Fibroblast of villous mesenchyme (primary cell): ENCODE measurements at places on chromosomes 3 and 15. TPM values are rescaled to one million over a fixed set of nuclear protein-coding genes. Genes with fewer than 3 reads are reported as not detected.

GRCh38 chr3:30944124-30944523 lies 49.7 kb upstream of the GADL1 start:
- no peak for DNase-seq

ACKR2 gene
- total RNA-seq = under 0.01 TPM in 1 of 2 replicates, not detected in the other

SAMMSON gene
- not detected in 2 replicates for total RNA-seq

- no peak for DNase-seq
These were observed 32.6 kb upstream of the DCP1A start for GRCh38 chr3:53379898-53380297.

TNIK gene
- 5.2 and 7.7 TPM in 2 replicates for total RNA-seq

FOXB1 gene
- total RNA-seq = not detected in 2 replicates

- no peak for DNase-seq
These were observed 61.5 kb downstream of the C3orf38 start for GRCh38 chr3:88211096-88211890.

BNC1 gene
- 5.2 and 6.9 TPM in 2 replicates for total RNA-seq

- DNase-seq = no peak
These were observed 72.0 kb upstream of the CDAN1 start for GRCh38 chr15:42808913-42809312.

DNA sequence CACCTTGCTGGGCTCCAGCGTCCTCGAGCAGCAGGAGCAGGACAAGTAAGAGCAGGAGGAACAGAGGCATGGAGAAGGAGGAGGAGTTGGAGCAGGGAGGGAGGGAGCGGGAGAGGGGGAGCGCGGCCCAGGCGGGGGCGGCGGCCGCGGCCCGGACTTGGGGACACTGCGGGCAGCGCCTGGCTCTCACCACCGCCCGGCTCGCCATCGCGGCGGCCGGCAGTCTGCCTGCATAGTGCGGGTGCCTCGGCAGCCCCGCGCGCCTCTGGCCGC lies 440 bp downstream of the DCBLD2 start:
- peak; percentile 58 for DNase-seq

CFAP161 gene
- 0.64 and 0.86 TPM in 2 replicates for total RNA-seq

DNA sequence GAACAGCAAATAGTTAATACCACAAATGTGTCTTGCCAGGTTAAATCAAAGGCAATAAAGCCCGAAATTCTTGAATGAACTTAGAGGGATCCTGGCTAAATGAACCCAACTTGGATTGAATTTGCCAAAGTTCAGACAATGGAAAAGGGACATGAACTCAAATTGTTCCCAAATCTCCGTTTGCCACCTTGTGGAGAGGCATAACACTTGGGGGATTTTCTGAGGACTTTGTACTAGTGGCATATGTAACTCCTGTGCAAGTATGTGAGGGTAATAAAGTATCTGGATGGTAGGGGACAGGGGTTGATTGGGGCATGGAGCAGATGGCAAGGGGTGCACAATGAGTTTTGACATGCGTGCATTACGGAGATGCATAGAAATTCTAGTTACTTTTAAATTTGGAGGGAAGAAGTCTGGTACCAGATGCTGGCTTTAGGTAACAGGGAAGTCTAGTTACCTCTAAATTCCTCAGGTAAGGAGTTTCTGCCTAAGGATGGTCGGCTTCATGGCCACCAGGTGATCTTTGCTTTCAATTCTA lies 1.2 kb upstream of the TCAIM start:
- no peak for DNase-seq

STAC gene
- 0.32 and 0.43 TPM in 2 replicates for total RNA-seq

GRCh38 chr15:75989045-75989444 lies 23.2 kb downstream of the NRG4 start:
- DNase-seq = peak; percentile 66

GRCh38 chr15:52291204-52291603 lies 4.4 kb downstream of the MYO5C start:
- no peak for DNase-seq

CD200R1 gene
- total RNA-seq = under 0.01 TPM in 2 replicates

GPR149 gene
- total RNA-seq = not detected in 2 replicates

DNA sequence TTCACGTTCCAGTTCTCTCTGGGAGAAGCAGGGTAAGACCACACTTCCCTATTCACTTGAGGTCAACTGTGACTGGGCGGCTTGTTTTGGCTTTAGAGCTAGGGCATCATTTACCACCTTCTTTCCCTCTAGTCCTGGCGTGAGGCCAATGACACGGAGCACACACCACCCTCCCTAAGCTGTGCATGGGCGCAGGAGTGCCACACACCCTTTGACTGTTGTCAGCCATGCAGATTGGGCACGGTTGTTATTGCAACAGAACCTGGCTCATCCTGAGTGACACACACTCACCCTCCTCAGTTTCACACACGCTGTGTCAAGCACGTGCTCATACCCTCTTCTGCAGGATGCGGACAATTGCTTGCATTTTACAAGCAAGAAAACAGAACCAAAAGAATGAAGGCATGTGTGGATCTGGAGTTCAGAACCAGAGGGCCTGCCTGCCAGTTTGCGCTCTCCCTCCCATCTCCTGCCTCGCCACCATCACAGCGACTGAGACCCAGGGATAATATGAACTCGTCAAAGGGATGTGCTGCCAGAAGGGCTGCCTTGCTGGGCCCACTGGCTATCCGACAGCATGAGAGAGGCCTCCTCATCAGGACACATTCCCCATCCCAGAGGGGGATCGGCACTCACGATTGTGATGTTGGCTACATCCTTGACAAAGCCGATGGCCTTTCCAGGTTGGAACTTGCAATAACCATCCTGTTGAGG lies 17.6 kb downstream of the CTSH start:
- no peak for DNase-seq

MAPK6 gene
- total RNA-seq = 108 and 135 TPM in 2 replicates

- no peak for DNase-seq
These were observed 117.0 kb downstream of the IMPG2 start for GRCh38 chr3:101203411-101203810.

KNG1 gene
- not detected in 2 replicates for total RNA-seq

DNA sequence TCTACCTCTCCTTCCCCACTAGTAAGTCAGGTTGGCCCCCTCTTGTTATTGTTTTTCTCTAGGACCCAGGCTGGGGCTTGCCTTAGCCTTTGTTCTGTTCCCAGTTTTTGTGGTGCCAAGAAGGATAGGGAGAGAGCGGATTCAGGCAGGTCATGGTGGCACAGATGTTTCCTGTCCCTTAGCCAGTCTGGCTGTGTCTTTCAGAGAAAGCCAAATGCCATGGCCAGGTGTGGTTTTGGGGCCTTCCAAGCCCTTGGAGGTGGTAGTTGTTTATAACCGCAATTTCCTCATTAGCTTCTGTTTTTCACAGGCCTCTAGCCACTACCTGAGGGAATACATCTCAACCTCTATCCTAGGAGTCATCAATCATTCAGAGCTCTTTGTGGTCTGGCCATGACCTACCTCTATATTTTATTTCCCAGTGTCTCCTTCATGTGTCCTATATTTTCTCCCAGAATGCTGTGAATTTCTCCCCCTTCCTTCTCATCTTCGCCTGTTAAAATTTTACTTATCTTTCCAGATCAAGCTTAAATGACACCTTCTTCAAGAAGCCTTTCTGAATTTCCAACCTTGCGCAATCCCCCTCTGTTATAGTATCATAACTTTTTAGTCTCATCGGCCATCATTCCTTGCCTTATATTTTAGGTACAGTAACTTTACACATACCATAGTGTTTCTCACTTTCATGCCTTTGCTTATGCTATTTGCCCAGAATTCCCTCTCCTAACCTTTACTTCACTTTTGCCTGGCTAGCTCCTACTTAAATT lies 38.2 kb downstream of the TIMP4 start:
- DNase-seq = no peak

FSIP1 gene
- 0.97 and 2.6 TPM in 2 replicates for total RNA-seq

DNA sequence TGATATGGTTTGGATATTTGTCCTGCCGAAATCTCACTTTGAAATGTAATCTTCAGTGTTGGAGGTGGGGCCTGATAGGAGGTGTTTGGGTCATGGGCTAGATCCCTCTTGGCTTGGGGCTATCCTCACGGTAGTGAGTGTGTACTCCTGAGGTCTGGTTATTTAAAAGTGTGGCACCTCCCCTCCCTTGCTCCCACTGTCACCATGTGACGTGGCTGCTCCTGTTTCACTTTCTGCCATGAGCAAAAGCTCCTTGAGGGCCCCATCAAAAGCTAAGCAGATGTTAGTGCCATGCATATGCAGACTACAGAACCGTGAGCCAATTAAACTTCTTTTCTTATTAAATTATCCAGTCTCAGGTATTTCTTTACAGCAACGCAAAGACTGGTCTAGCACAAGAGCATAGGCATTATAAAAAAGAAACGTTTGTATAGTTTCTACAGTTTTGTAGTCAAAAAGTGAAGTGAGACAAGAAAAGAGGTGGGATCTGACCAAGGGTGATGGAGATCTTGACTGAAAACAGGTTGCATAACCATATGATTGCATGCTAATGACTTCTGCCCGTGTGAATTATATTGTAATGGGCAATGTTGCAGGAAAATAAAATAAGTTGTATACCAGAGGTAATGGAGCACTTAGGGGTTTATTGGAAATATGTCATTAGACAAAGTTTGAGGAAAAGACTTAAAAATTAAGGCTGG lies 28.5 kb upstream of the CLASP2 start:
- DNase-seq = no peak

GRCh38 chr15:49380912-49381311 lies 42.1 kb upstream of the FGF7 start:
- DNase-seq = no peak

GRCh38 chr15:68187559-68187958 lies 17.6 kb downstream of the CALML4 start:
- peak; percentile 77 for DNase-seq

GRCh38 chr3:48065035-48065434 lies 48.8 kb upstream of the MAP4 start:
- no peak for DNase-seq
